Stomach (tissue), 19 donors: ENCODE measurements at places on chromosomes 6 and 20. TPM values are rescaled to one million over a fixed set of nuclear protein-coding genes. Genes with fewer than 3 reads are reported as not detected.
A peak's percentile ranks its signal among the peaks of the same experiment; 100 is the strongest.

- no peak for DNase-seq
Observed at GRCh38 chr6:41189967-41190366, 11.0 kb downstream of the TREML2 start.

DNA sequence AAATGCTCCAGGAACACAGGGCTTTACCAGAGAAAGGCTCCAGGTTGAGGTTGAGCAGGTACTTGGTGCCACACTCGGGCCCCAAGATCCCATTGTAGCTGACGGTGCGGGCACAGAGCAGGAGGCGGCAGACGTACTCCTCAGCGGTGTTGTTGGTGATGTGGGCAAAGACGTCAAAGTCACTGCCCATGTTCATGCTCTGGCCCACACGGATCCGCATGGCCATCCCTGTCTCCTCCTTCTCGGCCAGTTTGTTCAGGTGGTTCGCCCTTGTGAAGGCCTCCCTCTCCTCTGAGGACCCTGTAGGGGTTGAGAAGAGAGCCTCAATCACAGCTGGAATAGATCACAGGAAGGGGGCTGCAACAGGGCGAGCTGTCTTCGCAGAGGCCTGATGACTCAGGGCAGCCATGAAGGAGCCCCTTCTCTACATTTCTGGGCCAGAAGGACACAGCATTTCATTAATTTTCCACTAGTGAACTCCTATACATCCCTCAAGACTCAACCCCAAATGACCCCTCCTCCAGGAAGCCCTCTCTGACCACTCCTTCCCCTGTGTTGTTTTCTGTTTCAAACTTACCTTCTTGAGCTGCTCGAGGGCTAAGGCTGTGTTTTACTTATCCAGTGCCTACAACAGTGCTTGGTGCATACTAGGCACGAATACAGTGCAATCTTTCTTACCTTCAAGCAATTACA, 26.8 kb downstream of the TGM2 start:
- no peak for DNase-seq

DNA sequence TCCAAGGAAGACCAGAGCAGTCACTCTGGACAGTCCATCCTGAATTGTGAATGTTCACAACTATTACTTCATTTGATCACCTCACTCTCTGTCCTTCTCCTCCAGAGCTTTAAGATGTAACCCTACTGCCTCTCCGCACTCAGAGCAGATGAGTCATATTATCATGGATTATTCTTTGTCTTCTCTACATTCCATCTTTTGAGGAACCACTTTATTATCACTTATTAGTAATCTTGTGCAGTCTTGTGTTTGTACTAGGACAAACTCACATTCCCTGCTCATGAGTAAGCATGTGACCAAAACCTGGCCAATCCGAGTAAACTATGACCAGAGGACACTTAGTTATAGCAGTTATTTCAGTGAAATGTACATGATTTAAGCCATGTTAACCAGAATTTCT, 401.5 kb upstream of the ADGRB3 start:
- no peak for DNase-seq

- no peak for DNase-seq
Observed at GRCh38 chr6:75306064-75306463, 21.5 kb upstream of the TMEM30A start.

DNA sequence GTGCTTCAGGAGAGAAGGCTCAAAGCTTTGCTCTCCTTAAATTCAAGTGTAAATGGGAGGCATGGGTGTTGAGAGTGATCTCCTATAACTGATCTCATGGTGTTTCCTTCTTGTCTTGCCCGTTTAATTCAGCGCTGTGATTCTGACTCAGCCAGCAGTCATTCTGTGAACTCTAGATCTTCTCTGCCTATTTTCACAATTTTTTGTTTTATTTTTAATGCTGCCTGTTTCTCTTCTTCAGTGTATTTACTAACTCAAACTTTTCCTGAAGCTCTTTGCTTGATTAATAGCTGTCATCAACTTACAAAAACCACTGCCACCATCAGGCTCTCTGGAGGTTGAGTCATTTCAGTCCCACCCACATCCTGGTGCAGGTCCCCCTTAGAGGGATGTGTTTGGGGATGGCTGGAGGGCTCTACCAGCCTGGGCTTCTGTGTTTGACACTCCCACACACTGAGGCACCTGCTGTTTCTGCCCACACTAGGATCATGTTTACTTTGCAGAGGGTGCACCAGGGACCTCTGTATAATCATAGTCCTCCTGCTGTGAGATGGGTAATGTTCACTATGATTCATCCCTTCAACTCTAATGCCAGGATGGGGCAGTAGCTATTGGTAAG, 94.0 kb downstream of the SHLD1 start:
- no peak for DNase-seq

DNA sequence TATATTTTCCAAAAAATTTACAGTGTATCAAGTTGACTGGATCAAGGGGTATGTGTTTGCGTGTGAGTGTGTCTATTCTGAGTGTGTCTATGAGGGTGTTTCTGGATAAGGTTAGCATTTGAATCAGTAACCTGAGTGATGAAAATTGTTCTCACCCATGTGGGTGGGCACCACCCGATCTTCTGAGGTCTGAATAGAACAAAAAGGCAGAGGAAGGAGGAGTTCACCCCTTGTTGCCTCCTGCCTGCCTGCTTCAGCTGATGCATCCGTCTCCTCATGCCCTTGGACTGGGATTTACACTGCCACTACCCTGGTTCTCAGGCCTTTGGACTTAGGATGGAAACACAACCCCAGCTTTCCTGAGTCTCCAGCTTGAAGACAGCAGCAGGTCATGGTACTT, 13.7 kb upstream of the PRND start:
- no peak for DNase-seq

GRCh38 chr6:123869334-123869733, 65.7 kb downstream of the NKAIN2 start:
- no peak for DNase-seq

DNA sequence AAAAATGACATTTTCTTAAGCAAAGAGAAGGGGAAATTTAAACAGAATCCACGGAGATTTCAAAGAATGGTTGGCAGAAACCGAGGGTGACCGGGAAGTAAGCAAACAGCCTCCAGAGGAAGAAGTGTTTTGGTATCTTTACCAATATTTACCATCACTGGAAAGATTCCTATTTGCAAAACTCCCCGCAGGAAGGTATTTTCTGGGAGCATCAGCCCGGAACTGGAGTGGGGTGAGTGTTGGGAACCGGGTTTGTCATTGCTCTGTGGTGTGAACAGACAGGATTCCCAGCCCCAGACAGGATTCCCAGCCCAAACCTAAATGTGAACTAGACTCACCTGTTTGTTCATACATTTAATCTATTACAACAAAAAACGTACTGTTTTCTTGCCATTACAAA, 19.2 kb upstream of the DACT2 start:
- DNase-seq: no peak

GRCh38 chr6:144075187-144075586, 20.2 kb downstream of the SF3B5 start:
- DNase-seq: no peak

GRCh38 chr20:6058684-6059295, 4.9 kb upstream of the LRRN4 start:
- DNase-seq: peak; percentile 76

DNA sequence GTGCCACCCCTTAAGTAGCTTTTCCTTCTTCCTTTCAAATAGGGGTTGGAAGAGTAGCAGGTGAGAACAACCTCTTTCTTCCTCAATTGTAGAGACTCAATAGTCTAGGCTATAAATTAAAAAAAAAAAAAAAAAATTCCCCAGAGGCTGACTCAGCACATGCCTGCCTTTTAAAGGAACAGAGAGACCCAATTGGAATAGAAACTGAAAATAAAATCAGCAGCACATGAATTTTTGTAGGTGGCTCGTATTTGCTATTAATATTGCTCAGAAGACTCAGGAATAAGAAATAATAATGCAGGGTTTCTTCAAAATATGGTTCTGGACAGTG, 19.3 kb downstream of the TOP1 start:
- DNase-seq: no peak

GRCh38 chr6:37709932-37710555, 12.4 kb upstream of the MDGA1 start:
- no peak for DNase-seq

- DNase-seq: peak; percentile 23
Observed at GRCh38 chr6:155449450-155450239, 6.0 kb downstream of the NOX3 start.

DNA sequence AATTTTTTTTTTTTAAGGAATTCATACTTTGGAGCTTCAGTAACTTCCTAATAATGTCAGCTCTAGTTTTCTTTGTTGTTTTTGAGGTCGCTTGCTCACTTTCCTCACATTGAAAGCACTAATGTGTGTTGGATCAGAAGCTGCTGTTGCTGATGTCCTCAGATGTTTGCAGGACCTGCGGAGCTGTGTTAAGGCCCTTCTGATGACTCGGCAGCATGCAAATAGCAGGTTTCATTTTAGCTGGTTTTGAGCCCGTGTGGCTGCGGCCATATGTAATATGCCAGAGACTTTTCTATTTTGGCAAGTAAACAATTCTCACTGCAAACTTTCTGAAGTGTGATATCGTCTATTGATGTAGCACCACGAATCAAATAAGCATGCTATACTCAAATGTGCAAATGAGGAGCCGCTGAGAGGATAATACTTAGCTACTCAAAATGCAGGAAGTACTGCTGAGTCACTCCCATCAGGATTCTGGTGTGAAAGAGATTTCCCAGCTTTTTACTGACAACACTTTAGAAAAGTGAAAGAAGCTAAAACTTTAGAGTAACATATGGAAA, 187.8 kb downstream of the SASH1 start:
- no peak for DNase-seq

DNA sequence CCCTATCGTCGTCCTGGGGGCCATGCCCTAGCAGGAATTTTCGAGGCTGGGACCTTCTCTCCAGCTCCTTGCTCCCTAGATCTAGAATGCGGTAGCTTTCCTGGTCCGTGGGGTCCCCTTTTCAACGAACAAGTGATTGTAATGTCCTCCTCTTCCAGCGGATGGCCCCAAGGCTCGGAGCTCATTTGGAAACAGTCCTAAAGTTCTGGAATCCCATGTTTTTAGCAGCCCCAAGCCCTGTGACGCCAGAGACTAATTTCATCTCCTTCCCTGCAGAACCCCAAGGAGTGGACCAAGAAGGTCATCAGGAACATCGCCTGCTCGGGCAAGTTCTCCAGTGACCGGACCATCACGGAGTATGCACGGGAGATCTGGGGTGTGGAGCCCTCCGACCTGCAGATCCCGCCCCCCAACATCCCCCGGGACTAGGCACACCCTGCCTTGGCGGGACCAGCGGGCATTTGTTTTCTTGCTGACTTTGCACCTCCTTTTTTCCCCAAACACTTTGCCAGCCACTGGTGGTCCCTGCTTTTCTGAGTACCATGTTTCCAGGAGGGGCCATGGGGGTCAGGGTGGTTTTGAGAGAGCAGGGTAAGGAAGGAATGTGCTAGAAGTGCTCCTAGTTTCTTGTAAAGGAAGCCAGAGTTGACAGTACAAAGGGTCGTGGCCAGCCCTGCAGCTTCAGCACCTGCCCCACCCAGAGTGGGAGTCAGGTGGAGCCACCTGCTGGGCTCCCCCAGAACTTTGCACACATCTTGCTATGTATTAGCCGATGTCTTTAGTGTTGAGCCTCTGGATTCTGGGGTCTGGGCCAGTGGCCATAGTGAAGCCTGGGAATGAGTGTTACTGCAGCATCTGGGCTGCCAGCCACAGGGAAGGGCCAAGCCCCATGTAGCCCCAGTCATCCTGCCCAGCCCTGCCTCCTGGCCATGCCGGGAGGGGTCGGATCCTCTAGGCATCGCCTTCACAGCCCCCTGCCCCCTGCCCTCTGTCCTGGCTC, 48.5 kb downstream of the PYGB start:
- DNase-seq: no peak

GRCh38 chr6:109071125-109071917, 23.3 kb downstream of the SESN1 start:
- no peak for DNase-seq

- peak; percentile 26 for DNase-seq
Observed at GRCh38 chr6:38396209-38396608, 243.5 kb downstream of the BTBD9 start.

DNA sequence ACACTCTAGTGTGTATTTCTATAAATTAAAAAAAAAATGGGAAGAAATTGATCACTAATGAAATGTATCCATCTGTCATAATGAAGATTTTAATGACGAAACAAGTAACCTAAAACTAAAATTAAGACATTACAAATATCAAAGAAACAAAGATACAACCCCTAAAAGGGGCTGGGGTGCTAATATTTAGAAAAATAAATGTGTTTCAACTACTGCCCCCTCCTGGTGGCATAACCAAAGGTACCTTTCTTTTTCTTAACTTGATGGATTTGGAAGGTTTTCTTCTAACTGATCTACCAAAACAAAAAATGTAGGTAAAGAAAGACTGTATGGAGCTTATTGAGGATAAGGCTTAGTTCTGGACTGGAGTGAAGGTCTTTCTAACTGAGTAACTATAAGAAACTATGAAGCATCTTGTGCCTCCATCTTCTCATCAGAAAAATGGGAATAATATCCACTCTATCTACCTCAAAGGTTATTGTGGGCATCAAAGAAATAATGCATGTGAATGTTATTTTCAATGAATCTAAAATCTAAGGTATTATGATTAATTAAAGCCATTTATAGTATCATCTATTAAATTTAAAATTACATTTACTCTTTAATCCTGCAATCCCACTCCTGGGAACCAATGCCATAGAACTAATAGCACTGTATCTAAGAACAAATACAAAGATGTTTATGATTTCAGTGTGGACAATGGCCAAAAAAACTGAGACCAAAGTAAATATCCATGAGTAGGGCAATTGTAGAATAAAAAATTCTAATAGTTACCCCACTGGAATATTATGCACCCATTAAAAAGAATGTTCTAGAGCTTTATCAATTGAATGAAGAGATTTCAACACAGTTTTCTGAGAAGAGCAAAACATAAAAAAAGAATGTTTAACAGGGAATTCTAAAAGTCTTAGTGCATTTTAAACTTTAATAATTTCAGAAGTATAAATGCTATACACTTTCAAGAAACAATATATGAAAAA, 117.2 kb downstream of the BACH2 start:
- no peak for DNase-seq

DNA sequence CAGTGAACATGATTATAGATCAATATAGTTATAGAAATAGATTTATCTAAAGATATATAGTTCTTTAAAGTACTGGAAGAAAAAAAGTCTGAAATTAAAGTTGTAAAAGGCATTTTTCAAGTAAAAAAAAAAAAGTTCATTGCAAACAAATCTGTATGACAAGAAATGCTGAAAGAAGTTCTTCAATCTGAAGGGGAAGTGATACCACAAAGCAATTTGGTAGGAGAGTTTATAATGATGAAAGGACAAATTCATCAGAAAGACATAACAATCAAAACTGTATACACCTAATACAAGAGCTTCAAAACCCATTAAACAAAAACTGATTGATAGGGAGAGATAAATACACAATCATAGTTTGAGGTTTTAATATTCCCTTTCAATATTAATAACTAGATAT, 14.1 kb downstream of the HUS1B start:
- DNase-seq: no peak

GRCh38 chr6:119344306-119344705, 5.3 kb downstream of the MAN1A1 start:
- peak; percentile 33 for DNase-seq

Gene DPPA5
- not detected for total RNA-seq

Gene APOM
- total RNA-seq: not detected

Gene ARMH2
- not detected for total RNA-seq

Gene CAP2
- total RNA-seq: 2.3 TPM

Gene LINC00237
- total RNA-seq: not detected

Gene MYLK4
- total RNA-seq: not detected

Gene FAM209B
- total RNA-seq: not detected

Gene ZNF512B
- 9.2 TPM for total RNA-seq

Gene NOTCH4
- total RNA-seq: 13.0 TPM

Gene PTCRA
- not detected for total RNA-seq

Gene KPNA5
- total RNA-seq: 3.3 TPM

Gene DZANK1
- total RNA-seq: 24.6 TPM

Gene CCN5
- total RNA-seq: not detected

Gene CNR1
- total RNA-seq: 12.8 TPM

Gene VSTM2L
- not detected for total RNA-seq

Gene ZNF831
- total RNA-seq: under 0.01 TPM
